ENCODE measurements at places on chromosomes 2 and 18.

- no peak for DNase-seq
These were observed 127.4 kb downstream of the DPP4 start for GRCh38 chr2:161946489-161947107.

DNA sequence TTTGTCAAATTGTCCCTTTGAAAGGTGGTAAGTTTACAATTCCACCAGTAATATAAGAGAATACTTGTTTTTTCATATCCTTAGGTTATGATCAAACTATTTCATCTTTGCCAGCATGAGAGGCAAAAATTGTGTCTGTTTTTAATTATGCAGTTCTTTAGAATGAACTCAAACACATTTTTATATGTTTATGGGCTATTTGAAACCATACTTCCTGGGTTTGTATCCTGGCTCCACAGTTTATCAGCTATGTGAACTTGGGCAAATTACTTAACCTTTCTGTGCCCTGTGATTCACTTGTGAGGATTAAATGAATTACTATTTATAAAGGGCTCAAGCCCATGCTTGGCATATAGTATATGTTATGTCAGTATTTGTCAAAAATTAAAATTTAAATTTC is 109.4 kb downstream of the TANC1 start:
- DNase-seq, result no peak

DNA sequence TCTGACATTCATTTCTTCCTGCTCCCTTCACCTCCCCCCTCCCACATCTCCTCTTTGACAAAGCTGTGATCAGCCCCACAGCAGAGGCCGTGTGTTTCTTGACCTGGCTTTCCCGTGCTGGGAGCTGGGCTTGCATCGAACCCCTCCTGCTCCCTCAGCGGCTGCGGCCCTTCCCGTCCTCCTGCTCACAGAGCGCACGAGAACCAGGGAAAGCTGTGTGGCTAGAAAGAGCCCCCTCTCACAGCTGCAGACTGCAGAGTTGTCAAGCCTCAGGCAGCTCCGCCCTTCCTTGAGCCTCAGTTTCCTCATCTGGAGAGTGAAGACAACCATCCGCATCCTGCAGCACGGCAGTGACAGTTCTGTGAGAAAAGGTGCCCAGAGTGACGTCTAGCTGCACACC is 65.7 kb upstream of the GLI2 start:
- no peak for DNase-seq

DNA sequence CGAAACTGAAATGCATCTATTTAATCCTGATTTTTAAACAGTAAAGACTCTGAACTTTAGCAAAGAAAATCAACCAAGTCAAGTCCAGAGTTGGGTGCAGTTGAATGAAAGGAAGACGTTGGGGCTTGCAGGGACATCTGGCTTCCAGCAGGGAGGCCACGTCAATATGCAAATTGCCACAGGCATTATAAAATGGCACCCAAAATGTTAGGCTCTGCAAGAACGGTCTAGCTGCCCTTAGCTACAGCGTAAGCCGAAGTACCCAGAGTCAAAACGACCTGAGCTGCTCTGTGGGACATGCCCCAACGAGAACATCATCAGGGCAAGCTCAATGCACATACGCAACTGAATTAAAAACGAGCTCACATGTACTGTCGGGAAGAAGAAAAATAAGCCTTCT is 30.7 kb downstream of the DOCK10 start:
- DNase-seq, result no peak

DNA sequence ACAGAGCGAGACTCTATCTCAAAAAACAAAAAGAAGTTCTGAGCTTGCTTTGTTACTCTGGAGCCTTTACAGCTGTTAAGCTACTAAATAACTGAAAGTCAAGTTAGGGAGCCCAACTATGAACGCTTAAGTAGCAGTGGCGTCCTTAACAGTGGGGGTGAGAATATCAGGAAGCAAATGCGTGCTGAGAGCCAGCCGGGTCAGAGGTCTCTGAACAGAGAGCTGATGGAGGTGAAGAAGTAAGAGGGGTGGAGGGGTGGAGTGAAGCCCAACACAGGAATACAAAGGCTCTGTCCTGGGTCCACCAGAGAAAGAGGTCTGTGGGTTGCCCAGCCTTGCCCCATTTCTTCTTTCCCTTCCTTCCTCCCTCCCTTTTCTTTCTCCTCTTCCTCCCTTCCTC is 104.1 kb upstream of the GATA6 start:
- no peak for DNase-seq

- no peak for DNase-seq
These were observed 4.6 kb upstream of the LAMA3 start for GRCh38 chr18:23684515-23685197.

- peak; percentile 59 for DNase-seq
These were observed 178.1 kb upstream of the PKDCC start for GRCh38 chr2:41869542-41870264.
